ENCODE measurements at places on chromosomes 12 and 14. TPM values are rescaled to one million over a fixed set of nuclear protein-coding genes. Genes with fewer than 3 reads are reported as not detected.

- DNase-seq = no peak
These were observed 16.1 kb upstream of the VDR start for GRCh38 chr12:47920913-47921312.

Gene CDH24
- total RNA-seq = 2.3 TPM

GRCh38 chr14:43135877-43136411 lies 1371.1 kb downstream of the FSCB start:
- DNase-seq = peak; percentile 39

Gene P2RX7
- 1.1 TPM for total RNA-seq

- no peak for DNase-seq
These were observed 6.9 kb downstream of the VEZT start for GRCh38 chr12:95224202-95225170.

Gene MLEC
- 191 TPM for total RNA-seq

GRCh38 chr12:77591959-77592743 lies 238.5 kb upstream of the NAV3 start:
- DNase-seq = no peak

- DNase-seq = no peak
These were observed 49.3 kb upstream of the ASPG start for GRCh38 chr14:104036212-104036611.

DNA sequence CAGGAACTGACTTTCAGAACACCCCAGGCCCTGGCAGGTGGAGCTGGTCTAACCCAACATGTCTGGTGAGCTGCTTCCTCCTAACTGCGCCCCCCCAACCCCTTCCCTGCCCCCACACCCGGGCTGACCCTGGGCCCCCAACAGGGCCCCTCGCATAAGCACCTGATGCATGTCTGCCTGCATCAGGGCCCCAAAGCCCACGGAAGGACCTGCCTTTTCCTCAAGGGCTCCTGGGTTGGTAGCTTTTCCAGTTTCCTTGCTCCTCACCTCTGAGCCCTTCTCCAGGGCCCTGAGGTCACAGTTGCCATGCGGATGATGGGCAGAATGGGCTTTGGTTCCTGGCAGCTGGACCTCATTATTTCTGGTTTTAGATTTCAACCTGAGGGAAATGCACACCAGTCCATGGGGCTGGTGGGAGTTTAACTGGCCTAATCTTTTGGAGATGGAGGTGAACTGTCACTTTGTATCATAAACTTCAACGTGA lies 18.5 kb downstream of the TESC start:
- DNase-seq = no peak

- no peak for DNase-seq
These were observed 8.6 kb upstream of the PLXNC1 start for GRCh38 chr12:94139816-94140215.

DNA sequence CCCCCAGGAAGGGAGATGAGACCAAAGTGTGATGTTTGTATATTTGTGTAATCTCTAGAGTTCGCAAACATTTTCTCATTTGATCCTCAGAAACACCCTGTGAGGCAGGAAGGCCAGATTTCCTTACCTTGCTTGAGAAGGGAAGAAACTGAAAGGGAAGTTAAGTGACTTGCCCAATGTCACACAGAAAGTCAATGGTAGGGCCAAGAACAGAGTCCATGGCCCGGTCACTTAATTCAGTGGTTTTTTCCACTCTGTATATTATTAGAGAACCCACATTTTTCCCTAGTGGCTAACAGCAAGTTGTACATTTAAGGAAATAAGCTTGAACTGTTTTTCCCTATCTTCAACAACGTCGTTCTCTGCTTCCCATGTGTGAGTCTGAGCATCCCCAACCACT lies 25.6 kb upstream of the CHPT1 start:
- no peak for DNase-seq

DNA sequence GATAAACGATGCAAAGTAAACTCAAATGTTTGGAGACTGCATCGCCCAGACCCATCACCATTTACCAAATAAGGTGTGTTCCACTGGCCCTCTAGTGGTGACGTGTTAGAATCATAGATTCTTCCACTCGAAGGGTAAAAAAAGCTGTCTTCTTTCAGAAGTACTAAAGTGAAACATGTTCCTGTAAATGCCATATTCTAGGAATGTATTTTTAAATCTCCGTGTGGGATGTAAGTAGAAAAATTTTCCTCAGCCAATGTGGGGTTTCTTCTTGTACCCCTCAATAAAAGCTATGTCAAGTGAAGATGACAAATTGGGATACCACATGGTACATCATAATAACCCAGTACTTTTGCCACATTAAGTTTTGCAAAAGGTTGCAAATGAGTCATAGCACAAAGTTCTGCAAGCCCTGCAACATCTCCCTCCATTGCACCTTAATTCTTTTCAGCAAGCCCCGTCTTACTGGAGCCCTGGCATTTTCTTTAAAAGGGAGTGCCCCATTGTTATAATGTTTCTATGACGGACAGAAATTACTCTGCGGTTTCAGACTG lies 100.8 kb downstream of the CCER1 start:
- DNase-seq = no peak

- no peak for DNase-seq
These were observed 6.7 kb downstream of the RPH3A start for GRCh38 chr12:112798048-112798760.

- DNase-seq = no peak
These were observed 78.2 kb upstream of the OSBPL8 start for GRCh38 chr12:76637807-76638206.

GRCh38 chr12:60872219-60872618 lies 1276.4 kb downstream of the SLC16A7 start:
- DNase-seq = no peak

Gene ATP2B1
- 13.0 TPM for total RNA-seq

- peak; percentile 85 for DNase-seq
These were observed 5.0 kb upstream of the BAZ2A start for GRCh38 chr12:56634837-56635791.

Gene C12orf60
- 1.4 TPM for total RNA-seq

- DNase-seq = no peak
These were observed 23.0 kb upstream of the PRKAB1 start for GRCh38 chr12:119644930-119645329.

DNA sequence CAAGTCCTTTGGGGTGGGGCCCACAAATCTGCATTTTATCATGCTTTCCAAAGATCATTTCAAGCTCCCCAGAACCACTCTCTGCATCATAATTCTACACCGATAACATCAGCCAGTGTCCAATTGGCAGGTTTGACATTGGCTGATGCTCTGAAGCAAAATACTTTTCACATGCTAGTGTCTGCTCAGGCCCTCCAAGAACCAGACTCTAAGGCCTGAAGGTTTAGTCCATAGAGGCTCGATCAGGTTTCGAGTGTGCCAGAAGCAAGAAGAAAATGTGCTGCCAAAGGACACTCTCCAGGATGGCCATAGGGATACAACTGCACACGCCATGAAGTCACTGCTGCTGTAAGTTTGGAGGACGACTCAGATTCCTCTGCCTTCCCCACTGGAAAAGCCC lies 280.3 kb downstream of the KSR2 start:
- no peak for DNase-seq

DNA sequence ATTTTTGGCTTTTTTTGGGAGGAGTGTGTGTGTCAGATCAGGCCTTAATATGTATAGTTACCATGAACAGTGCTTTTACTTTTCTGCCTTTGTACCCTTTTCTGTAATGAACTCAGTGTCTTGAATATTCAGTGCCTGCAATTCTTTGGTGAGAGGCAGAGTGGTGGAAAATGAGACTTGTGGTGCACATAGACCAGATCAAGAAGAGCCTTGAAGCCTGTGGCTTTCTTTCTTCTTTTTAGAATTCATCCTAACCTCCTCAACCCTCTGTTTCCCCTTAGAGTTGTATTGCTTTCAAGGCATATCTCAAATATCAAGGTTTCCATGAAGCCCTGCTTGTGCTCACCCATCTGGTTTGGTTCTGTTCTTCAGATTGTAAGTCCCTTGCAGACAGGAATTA lies 2.6 kb downstream of the YLPM1 start:
- DNase-seq = no peak

Gene AQP2
- total RNA-seq = 0.17 TPM

DNA sequence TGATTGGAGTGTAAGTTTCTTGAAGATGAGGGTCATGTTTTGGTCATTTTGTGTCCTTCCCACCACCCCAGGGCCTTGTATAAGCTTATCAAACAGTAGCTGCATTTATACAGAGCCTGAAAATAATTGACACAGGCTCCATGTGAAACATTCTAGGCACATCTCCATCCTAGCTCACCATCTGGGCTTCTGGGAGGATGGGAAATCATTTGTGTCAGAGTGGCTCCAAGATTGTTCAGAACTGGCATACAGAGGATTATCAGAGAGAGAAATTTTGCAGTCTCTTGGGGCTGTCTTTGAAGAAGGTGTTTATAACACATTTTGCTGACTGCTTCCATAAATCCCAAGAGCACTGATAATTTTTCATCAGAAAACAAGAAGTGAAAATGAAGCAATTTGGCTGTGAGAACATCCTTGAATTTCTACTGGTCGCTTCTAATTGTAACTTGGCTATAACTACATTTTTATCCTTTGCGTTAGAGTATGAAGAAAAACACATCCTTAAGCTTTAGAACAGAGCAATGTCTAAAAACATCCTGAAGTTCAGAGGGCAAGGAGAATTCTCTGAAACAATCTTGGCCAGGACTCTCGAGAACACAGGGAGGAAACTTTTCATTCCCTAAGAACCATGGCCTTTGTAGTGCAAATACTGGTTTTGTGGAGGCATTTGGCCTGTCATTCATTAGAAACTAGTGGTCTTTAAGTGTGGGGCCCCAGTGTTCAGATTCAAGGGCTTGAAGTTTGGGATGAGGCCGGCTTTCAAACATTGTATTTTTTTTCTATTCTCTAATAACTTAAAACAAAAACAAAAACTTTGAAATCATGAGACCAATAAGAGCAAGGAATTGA lies 151.1 kb downstream of the DACT1 start:
- DNase-seq = no peak

DNA sequence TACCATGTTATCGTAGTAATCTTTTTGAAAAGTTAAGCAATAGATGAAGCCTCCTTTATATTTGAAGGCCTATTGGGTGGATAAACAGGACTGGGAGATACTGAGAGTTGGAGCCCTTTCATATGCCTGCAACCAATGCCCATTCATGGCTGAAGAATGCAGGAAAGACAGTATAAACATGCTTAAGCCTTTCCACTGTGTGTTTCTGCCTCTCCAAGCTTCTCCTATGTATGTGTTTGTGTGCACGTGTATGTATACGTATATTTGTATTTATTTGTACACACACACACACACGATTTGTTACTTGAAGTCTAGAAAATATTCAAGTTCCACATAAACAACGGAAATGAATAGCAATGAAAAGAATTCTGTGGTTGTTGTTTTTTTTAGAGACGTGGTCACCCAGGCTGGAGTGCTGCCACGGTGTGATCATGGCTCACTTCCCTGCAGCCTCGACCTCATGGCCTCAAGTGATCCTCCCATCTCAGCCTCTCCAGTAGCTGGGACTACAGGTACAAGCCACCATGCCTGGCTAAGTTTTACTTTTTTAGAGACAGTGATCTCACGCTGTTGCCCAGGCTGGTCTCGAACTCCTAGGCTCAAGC lies 1453.5 kb downstream of the AACS start:
- DNase-seq = no peak

DNA sequence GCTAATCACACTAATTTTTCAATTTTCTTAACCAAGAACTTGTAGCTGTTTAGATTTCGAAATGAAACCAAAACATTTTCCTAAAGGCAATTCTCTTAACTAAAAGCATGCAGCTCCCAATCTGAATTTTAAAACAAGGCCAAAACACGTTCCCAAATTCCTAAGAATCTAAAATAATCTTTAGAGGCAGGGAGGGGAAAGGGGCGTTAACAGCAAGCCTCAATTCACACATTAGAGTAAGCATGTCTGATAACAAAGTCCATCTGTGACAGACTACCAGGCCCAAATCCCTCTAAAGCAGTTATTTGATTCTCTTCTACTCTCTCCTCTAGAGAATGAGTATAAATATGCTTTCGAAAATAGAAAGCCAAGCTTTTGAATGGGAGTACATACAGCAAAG lies 754 bp downstream of the ATG14 start:
- no peak for DNase-seq

- no peak for DNase-seq
These were observed 17.9 kb upstream of the BATF start for GRCh38 chr14:75504411-75504810.

Gene AJUBA
- 6.9 TPM for total RNA-seq

Gene PALS1
- total RNA-seq = 14.4 TPM

- no peak for DNase-seq
These were observed 359.9 kb downstream of the AEBP2 start for GRCh38 chr12:19799216-19799615.

DNA sequence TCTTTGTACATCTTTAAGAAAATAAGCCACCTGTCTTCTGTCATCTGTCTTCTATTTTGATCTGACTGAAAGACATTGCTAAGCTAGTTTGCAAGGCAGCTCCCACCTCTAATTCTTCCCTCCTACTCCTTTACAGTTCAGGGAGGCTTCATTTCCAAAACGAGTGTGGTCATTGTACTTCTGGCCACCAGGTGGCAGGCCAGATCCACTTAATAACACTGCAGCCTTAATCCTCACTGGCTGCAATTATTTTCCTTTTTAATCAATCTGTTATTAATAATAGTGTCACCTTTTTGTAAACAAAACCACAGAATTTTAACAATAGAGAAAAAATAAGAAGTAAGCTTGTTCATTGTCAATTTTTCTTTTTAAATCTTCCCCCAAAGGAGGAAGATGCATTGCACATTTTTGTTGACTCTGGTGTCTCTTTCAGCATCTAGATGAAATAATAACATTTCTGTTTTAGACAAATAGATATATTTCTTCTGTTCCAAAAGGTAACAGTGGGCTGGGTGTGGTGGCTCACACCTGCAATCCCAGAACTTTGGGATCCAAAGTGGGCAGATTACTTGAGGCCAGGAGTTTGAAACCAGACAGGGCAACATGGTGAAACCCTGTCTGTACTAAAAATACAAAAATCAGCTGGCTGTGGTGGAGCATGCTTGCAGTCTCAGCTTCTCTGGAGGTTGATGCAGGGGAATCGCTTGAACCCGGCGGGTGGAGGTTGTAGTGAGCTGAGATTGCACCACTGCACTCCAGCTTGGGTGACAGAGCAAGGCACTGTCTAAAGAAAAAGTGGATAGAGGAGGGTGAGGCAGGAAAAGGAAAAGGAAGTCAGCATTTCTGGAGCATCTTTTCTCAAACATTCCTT lies 23.3 kb downstream of the GABARAPL1 start:
- no peak for DNase-seq

Gene SLCO1A2
- not detected for total RNA-seq

Gene HOXC11
- total RNA-seq = not detected

GRCh38 chr12:108332791-108333382 lies 6.2 kb downstream of the CMKLR1 start:
- peak; percentile 79 for DNase-seq

DNA sequence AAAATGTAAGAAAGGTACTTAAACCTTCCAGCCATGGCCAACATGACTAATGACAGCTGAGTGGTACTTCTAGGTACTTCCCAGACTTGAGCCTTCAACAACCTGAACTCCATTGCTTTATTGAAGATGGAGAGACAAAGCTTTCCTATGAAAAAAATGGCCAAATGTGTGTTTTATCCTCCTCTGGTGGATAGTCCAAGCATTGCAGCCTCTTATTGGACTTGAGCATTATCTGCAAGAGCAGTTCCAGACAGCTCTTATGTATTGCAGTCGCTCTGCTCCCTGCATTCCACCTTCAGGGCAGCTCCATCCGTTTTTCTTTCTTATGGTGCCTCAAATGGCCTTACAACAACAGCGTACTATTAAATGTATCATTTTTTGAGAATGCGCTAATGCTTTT lies 588.2 kb downstream of the NRXN3 start:
- DNase-seq = no peak
